ENCODE measurements at places on chromosomes 2 and 18.

- no peak for DNase-seq
These were observed 107.3 kb upstream of the IL1R2 start for GRCh38 chr2:101884423-101884822.

DNA sequence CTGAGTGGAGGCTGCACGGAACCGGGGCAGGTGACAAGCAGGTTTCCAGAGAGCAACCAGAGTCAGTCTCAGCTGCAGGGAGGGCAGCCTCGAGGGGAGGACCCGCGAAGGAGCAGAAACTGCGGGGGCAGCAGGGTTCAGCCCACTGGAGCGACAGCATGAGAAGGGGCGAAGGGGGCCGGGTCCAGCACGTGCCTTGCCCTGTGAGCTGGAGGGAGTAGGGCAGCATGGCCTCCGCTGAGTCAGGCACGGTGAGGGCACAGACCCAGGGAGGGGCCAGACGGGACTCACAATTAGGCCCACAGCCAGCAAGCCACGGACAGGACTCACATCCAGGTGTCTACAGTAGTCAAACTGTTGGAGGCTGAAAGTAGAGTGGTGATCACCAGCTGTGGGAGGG, 22.7 kb upstream of the ATP9B start:
- no peak for DNase-seq

DNA sequence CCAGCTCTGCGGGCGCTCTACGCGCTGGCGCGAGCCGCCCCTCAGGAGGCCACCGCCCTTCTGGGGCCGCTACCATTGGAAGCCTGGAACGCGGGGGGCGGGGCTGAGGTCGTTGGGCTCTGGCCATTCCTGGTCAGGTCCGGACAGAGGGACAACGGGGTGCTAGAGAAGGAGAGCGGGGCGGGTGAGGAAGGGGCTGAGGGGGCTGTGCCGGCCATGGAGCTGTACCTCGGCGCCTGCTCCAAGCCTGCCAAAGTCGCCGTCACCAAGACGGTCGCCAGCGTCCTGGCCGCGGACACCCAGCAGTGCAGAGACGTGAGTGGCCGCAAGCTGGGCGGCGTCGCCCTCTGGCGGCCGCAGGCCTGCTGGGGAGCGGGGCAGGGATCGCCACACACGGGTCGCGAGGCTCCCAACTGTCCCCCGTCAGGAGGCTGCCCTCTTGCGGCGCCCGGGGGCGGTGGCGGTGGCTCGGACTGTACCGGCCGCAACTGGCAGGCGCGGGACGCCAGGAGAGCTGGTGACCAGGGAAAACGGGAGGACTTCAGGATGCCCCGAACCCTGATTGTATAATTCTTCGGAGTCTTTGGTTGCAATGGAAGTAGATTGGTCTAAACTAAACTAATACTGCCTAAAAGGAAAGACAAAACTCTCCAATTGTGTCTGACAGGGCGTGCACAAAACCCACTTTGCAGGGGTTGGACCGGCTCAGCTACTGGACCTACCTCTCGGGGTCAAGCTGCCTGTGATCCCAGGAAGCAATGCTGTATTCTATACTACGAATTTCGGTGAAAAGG, at the start of gene FSIP2:
FSIP2 (plus strand) TSS at position 126 of the 794 bp plus-strand sequence; CDS start at position 217, 91 bp downstream.
- DNase-seq = no peak

GRCh38 chr2:44802777-44803424, 138.6 kb upstream of the SIX3 start:
- no peak for DNase-seq

DNA sequence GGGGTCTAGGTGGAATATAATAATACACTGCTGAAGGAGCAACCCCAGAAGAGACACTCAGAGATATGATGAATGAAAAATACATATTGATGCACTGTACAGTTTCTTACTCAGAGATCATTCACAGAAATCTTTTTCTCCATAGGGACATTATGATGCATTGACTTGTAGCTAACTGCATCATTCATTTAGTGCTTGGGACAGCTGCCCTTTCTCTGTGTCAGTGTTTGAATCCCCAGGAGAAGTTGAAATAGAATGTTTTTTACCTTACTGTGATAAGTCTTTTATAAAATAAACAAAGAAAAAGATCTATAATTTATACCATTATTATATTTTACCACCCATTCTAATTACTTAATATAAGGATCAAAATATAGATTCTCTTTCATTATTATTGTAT, 91.7 kb upstream of the DSEL start:
- no peak for DNase-seq

DNA sequence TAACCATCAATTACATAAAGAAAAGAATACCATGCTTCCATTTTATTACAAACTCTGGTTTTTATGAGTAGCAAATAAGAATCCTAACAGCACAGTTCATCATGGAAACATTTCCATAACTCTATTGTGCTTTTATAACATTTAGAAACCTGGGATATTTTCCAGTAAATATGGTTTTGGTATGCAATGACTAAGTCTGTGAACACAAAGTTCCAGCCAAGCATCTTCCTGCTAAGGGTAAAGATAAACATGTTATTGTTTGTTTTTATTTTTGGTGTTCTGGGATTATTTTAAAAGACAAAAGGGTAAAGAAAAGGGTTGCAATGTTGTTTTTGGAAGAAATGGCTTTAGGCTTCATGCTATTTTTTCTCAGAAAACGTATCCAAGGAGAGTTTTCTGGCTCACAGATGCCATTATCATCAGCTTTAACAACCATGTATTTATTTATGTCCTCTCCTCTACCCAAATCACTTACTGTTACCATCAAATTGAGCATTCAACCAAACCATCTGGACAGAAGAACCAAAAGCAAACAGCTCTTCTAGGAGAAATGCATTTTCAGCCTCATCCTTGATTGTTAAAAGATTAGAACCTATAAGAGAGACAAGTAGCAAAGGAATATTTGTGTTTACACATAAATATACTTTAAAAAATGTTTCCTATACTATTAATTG, 116.0 kb downstream of the PLA2R1 start:
- no peak for DNase-seq

DNA sequence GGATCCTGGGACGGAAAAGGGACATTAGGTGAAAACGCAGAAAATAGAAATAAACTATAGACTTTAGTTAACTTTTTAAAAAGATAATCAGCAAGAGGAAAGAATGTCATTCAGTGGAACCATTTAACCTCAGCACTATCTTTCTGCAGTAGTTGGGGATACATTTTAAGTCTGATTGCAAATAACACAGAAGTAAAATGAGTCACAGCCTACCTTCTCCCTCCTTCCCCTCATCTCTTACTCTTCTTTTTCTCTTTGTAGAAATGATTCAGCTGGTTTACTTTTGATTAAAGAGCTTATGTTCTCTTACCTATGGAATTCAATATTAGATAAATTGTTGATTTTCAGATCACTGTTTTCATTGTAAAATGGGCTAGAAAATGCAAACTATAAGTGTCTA, 171.2 kb downstream of the FAM210A start:
- no peak for DNase-seq

- no peak for DNase-seq
These were observed 1.4 kb downstream of the TRIB2 start for GRCh38 chr2:12718015-12718671.

DNA sequence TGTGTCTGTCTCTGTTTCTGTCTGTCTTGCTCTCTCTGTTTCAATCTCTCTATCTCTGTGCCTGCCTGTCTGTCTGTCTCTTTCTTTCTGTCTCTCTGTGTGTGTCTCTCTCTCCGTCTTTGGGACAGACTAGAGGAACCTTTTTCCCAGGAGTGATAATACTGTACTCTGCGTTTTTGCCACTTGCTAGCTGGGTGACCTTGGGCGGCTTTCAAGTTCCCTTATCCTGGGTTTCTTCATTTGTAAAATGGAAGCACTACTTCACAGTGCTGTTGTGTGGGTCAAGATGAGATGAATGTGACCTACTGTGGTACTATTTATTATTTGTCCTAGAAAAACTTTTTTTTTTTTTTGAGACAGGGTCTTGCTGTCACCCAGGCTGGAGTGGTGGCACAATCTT, 42.4 kb downstream of the HPCAL1 start:
- no peak for DNase-seq

DNA sequence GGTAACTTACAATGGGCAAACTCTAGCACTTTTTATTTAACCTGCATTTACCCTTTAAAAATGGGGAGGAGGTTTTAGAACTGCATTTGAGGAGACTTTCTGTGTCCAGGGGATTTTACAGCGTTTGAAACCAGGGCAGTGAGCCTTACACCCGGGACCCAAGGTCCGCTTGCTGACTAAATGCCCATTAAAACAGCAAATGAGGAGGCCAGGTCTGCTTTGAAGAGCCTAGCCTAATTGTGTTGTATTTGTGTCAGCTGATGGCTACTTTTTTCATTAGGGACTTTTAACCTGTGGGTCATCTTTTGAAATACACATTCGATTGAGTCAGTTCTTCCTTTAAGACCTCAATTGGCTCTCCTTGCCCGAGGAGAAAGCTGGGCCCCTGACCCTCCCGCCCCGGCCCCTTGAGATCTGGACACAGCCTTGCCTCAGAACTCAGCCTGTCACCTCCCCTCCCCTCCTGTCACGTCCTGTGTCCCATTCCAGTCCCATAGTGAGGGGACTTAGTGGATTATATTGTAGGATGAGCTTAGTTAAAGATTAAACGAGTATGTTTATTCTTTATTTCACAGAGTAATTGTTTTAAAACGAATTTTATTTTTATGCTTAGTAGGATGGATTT, 69.0 kb downstream of the KLHL29 start:
- no peak for DNase-seq

GRCh38 chr2:230790981-230791380, 73.8 kb upstream of the ITM2C start:
- DNase-seq = no peak

GRCh38 chr2:145751155-145751554, 1231.2 kb upstream of the ZEB2 start:
- no peak for DNase-seq

DNA sequence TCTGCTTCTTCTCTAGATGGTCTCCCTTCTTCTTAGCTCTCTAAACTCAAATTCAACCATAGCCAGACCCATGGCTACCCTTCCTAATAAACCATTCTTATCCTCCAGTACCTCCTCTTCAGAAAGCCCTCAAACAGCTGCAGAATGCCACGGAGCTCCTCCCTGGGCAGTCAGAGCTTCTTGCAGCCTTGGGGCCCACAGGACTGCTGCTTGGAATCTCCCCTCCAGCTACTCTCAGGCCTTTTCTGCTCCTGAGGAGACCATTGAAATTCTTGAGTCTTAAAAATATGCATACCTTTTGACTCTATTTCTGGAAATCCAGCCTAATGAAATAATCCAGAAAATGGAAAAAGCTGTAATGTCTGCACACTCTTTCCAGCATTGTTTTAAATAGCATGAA, 30.7 kb downstream of the EFR3B start:
- DNase-seq = no peak

- DNase-seq = no peak
These were observed 1490.2 kb upstream of the SLC39A10 start for GRCh38 chr2:194166818-194167217.

- no peak for DNase-seq
These were observed 330.0 kb downstream of the CELF4 start for GRCh38 chr18:37235583-37235982.

DNA sequence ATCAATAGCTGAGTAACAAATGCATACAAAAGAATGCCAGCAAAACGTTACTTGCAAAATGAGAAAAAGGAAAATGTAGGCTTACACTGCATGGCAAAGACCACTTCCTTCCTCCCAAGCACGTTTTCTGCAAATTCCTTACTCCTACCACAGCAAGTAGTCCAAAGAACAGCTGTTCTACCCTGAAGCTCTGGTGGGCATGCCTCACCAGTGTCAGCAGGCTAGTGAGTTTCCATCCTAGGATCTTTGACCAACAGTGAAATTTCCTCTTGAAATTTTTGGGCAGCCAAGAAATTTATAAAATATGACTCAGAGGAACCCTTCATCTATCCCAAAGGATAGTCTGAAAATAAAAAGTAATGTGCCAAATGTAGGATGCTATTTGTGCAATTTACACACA, 123.9 kb downstream of the ZNF532 start:
- no peak for DNase-seq

- DNase-seq = no peak
These were observed 21.1 kb upstream of the IHH start for GRCh38 chr2:219081701-219082331.

GRCh38 chr18:4093676-4094075, 361.4 kb downstream of the DLGAP1 start:
- no peak for DNase-seq

- no peak for DNase-seq
These were observed 364.7 kb downstream of the GPD2 start for GRCh38 chr2:156800781-156801361.

Data from Panc1 (cell line).